ENCODE measurements at places on chromosomes 5 and 9.

DNA sequence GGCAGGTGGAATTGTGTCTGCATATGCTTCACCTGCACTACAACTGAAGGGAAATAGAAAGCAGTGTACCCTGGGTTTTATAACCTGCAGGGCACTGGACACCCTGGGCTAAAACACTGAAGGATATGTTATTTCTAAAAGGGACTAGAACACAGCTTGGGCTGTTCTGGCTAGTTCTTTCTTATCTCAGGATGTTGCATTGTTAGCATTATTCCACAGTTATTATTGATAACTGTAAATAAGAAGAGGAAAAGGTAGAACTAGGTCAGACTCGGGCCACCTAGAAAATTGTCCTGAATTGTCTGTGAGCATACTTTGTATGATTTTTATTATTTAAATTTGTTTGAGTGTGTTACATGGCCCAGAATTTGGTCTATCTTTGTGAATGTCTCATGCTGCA is 493.9 kb upstream of the CDH9 start:
- no peak for DNase-seq

DNA sequence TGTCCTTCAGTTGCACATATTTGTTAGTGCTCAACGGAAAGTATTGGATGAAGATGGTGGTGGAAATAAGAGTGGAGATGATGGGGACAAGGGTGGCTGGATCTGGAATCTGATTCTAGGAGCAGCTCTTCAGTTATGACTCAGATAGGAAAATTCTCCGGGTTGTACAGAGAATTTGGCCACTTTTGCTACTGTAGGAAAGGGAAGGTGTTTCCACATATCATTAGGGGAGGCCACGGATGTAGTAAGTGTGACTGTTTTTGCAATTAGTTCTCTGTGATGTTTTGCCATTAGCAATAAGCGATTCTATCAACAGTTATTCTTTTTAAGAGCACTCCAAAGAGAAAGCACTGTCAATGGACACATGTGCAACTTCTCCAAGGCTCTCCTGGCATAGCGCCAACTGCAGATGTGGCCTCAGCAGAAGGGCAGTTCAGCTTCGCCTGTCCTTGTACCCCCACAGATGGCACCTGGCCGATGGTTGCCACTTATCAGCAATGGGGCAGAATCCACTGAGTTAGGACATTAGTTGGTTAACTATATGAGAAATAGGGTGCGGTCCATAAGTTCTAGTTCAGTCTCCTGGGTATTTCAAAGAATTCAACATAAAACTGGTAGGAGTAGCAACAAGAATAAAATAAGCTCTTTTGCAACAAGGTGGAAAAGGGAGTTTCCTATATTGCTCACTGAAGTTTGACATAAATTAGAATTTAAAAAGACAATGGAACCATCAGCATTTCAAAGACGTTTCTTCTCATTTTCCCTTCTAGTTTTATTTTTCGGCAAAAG is 96.3 kb downstream of the ARSB start:
- no peak for DNase-seq

DNA sequence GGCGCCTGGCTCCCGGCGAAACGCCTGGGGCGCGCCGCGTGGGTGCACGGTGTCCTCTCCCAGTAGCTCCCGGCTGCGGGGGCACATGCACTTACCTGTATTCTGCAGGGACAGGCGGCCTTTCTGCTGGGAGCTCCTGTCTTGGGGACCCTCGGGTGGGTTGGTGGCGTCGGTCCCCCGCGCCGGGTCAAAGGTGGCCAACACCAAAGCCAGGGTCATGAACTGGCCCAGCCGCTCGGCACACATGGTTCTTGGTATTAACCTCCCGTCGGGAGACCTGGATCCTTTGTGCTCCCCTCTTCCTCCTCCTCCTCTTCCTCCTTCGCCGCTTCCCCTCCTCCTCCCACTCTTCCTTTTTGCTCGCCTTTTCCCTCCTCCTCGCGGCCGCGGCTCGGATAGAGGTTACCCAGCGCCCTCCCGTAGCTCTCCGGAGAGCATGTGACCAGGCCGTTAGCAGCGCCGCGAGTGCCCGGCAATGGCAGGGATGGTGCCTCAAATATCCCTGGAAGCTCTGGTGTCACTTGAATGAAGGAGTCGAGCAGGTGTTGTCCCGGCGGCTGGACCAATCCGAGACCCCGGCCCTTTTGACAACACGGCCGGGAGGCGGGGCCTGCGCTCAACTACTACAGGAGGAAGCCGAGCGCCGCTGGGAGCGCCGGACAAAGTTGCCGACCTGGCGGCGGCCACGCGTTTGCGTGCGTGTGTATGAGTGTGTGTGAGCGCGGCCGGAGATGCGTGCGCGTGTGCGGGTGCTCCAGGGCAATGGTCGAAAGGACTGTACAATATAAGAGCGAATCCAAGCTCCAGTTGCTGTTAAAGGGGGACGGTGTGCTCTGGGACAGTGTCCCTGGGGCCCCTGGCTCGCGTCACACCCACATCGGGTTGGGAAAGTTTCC is at the start of gene STC2:
TSS of gene STC2 (minus strand) at position 467 of the 896 bp plus-strand sequence. CDS start at position 246, 221 bp downstream.
- no peak for DNase-seq

DNA sequence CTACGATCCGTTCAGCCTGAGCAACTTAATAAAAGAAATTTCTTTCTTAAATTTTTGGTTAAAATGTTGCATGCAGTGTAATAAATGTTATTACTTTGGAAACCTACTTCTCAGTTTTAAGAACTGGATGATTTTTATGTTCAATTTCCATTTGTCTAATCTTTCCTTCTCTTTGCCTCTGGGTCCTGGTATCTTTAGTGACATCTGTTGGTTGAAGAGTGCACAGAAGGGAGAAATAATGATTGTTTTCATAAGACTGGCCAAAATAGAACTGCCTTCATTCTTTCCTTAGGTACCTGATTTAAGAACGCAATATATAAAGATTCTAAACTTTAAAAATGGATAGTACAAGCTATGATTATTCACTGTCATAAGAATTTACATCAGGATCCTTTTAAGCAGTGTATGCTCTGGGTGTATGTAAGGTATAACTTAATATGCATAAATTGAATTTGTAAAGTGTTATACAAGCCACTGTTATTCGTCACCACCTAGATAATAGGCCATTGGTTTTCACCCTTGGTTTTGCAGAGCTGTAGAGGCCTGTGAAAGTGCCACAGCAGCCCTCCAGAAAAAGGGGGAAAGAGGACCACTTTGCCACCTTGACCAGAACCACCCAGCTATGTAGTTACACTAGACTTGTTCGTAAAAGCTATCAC is 82.8 kb upstream of the TLX3 start:
- no peak for DNase-seq

DNA sequence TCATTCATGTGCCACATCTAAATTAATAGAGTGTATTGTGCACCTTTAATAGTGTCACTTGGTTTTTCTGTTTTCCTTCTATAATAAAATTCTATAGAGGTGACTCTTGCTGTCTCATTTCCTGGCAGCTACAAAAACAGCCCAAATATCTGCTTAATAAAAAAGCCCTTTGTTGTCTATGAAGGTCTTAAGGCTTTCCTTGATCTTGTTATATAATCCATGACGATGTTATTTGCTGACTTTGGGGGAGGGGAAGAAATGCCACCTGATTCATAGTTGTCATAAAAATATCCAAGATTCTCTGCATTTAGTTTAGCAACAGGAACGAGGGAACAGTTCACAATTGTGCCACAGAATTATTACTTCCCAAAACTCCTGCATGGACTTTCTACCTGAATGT is 31.3 kb downstream of the CPEB4 start:
- no peak for DNase-seq

- DNase-seq, result peak; percentile 13
Measured at GRCh38 chr5:150350524-150351344, 6.8 kb upstream of the TCOF1 start.

GRCh38 chr9:91415290-91415689 is 8.3 kb downstream of the NFIL3 start:
- DNase-seq, result no peak

DNA sequence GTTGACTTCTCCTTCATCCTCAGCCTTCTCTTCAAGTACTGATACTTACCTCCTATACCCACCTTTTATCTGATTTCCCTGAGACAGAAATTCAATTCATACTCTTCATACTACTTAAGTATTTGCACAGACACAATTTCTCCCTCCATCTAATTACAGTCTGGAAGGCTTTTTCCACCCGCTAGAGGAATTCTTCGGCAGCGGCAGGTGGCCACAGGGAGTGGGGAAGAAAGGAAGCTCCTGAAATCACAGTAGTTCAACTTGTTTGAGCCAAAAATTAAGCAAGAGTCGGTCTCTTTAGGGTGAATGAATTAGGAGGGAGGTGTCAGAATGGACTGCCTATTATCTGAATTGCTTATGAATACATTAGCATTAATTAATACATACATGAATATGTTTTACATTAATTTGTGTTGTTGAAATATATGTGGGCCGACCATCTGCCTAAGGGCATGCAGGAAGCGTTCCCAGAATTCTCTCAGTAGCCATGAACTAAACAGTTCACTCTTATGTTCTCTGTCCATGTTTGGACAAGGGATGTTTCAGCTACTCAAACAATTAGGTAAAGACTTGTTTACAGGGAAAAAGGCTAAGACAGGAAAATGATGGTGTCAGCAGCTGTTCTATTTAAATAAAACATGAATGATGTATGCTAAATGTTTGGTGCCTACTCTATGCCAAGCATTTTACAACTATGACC is 101.4 kb upstream of the SMARCA2 start:
- no peak for DNase-seq

DNA sequence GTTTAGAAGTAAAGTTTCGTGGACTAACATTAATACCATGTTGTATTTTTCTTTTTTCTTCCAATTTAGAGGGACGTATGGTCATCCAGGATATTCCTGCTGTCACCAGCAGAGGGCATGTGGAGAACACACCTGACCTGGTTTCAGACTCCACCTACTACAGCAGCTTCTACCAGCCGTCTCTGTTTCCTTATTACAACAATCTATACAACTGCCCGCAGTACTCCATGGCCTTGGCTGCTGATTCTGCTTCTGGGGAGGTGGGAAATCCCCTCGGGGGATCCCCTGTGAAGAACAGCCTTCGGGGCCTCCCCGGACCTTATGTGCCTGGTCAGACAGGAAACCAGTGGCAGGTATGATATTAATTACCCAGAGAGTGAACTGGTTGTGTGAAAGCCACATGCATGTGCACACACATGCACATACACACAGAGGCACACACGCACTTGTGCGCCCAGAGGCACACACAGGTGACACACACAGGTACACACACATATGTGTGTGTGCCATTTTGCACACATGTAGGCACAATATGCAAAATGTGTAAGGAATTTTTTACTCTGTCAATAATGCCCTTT is 52.4 kb downstream of the DMRT1 start:
- no peak for DNase-seq

DNA sequence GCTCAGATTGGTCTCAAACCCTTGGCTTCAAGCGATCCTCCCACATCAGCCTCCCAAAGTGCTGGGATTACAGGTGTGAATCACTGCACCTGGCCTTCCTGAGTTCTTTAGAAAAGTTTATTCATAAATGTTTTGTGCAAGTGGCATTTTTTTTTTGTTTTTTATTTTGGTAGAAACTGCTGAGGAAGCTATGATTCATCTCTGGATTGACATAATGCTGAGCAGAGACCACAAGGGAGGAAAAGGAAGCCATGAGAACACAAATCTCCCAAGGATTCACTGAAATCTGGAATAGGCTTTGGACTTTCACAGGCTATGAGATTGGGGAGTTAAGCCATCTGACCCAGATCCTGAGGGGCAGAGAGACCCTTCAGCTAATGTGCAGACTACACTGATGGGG is 3.4 kb upstream of the SLC46A2 start:
- DNase-seq, result no peak

DNA sequence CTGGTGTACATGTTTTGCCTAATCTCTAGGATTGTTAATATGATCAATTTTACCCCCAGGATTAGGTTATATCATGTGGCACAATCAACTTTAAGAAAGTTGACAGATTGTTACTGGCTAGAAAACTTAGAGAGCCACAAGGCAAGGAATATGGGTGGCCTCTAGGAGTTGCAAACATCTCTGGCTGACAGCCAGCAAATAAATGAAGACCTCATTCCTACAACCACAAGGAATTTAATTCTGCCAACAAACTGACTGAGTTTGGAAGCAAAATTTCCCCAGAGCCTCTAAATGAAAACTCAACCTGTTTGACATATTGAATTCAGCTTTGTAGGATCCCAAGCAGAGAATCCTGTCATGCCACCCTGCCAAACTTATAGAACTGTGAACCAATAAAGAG is 196.4 kb upstream of the PTGER4 start:
- DNase-seq, result no peak

DNA sequence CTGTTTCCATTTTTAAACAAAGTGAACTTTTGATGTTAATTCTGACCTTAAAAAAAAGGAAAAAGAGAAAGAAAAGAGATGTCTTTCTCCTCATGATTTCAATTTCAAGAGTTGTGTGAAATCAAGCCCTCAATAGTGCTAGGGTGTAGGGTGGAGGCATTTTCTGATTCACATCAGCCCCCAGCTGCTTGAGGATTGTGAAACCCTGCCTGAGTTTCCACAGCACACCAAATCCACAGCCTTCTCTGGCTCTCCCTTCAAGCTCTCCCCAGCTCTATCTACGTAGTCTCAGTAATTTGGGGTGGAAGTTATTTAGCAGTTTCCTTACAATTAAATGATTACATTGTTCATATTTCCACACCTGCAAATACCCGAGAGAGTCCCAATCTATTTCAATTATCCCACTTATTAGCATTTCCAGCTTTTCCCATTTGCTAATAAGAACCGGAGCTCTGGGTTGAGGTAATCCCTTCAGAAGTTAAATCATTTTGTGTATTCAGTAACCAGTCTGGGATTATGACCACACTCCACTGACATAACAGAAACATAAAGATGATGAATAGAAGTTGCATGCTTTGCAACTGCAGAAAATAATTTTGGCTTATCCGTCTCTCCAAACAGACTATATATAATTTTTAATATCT is 54.9 kb downstream of the MTX3 start:
- no peak for DNase-seq

- DNase-seq, result no peak
Measured at GRCh38 chr9:92147852-92148180, 32.6 kb upstream of the SPTLC1 start.

- DNase-seq, result no peak
Measured at GRCh38 chr9:131567910-131568309, 22.6 kb downstream of the PRRT1B start.

- DNase-seq, result no peak
Measured at GRCh38 chr5:172511952-172512351, 57.6 kb upstream of the SH3PXD2B start.

GRCh38 chr5:67209141-67209771 is 12.7 kb upstream of the CD180 start:
- DNase-seq, result no peak

- DNase-seq, result no peak
Measured at GRCh38 chr9:70600506-70600905, 186.0 kb upstream of the KLF9 start.

DNA sequence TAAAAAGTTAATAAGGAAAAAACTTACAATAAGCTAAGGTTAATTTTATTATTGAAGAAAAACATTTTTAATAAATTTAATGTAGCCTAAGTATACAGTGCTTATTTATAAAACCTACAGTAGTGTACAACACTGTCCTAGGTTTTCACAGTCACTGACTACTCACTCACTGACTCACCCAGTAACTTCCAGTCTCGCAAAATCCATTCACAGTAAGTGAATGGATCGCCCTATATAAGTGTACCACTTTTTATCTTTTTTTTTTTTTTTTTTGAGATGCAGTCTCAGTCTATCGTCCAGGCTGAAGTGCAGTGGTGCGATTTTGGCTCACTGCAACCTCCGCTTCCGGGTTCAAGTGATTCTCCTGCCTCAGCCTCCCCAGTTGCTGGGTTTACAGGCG is 47.7 kb downstream of the FNIP1 start:
- no peak for DNase-seq

- DNase-seq, result no peak
Measured at GRCh38 chr5:102554728-102555127, 55.9 kb upstream of the SLCO6A1 start.

- peak; percentile 37 for DNase-seq
Measured at GRCh38 chr9:99822109-99822805, 572 bp downstream of the NR4A3 start.

All from activated CD8-positive, alpha-beta memory T cell treated with anti-CD3 and anti-CD28 coated beads for 1 hour (primary cell).